ENCODE measurements at places on chromosomes 6 and 20. TPM values are rescaled to one million over a fixed set of nuclear protein-coding genes. Genes with fewer than 3 reads are reported as not detected.

DNA sequence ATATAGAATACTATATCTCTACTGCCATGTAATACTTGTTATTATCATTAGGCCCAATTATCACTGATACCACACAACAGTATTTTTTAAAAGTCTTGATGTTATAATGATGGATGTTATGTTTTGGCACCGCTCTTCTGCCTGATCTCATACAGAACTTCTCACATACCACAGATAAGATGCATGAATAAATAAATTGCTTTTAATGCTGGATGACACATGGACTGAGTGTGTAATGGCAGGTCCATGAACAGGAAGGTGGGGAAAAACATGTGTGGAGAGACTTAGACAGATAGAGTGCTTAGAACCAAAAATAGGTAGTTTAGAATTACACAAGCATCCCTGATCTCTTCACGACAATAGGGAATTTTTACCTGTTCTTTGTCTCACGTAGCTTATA, 258.4 kb upstream of the MARCKS start:
- no peak overlapping the region for H3K4me3 ChIP-seq
- no peak overlapping the region for H3K27ac ChIP-seq
- no peaks in the 10 kb centered on the region for H3K27me3 ChIP-seq
- H3K4me1 ChIP-seq: no peaks in the 10 kb centered on the region
- H3K36me3 ChIP-seq: no peaks in the 10 kb centered on the region

ANGPT4 gene
- total RNA-seq: not detected

DZANK1 gene
- total RNA-seq: 4.4 TPM

DNA sequence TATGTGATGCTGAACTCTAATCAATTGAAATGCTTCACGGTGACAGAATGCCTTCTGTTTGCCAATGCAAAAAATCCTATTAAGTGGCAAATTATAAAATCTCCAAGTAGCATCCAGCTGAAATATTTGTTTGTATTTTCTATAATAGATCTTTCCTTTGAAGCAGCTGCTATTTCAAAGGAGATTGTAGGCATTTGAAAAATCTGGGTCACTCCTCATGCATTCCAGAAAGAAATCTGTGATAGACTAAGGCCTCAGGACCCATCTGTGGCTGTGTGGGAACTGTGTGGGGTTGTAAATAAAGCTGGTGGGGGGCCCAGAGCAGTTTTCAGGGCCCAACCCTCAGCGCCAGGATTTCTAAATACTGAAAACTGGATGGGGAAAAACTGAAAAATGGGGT, 216.9 kb upstream of the ARG1 start:
- no peaks in the 10 kb centered on the region for H3K27me3 ChIP-seq
- no peak overlapping the region for H3K4me3 ChIP-seq
- no peak overlapping the region for H3K27ac ChIP-seq
- no peaks in the 10 kb centered on the region for H3K36me3 ChIP-seq
- no peaks in the 10 kb centered on the region for H3K4me1 ChIP-seq
- DNase-seq: no peak

SPATS1 gene
- total RNA-seq: not detected

DNA sequence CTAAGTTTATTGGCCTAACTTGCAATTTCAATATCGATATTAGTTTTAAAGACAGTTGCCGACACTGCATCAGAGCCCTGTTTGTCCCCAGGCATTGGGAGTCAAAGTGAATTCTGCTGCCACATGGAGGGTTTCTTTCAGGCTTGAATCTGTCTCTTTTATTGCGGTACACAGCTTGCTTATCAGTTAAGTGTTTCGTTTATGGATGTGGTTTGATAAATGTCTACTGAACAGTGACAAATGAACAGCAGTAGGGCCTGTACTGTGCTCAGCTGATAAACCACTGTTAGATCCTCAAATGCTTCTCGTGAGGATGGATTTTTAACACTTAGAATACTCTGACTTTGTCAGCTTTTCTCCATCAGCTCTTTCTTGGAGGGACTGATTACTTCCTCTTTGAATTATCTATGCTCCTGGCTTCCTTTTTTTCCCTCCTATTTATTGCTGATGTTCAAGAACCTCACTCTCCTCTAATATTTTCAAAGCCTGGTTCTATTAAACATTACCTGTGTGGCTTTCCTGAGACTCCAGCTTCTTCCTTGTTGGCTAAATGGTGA, 240.8 kb downstream of the PLCB1 start:
- H3K4me3 ChIP-seq: no peak overlapping the region
- H3K36me3 ChIP-seq: no peaks in the 10 kb centered on the region
- H3K27me3 ChIP-seq: peaks cover 7% of the 10 kb centered on the region
- DNase-seq: no peak

Measured in PC-9 (cell line).